Epithelial cell of proximal tubule (primary cell): ENCODE measurements at places on chromosomes 16 and 17. TPM values are rescaled to one million over a fixed set of nuclear protein-coding genes. Genes with fewer than 3 reads are reported as not detected.

ABCC11 gene
- total RNA-seq = not detected in 2 replicates

KRT39 gene
- total RNA-seq = not detected in 2 replicates

TBC1D3G gene
- not detected in 2 replicates for total RNA-seq

TPSG1 gene
- not detected in 2 replicates for total RNA-seq

MPP2 gene
- 2.5 and 14.1 TPM in 2 replicates for total RNA-seq

TMEM132E gene
- total RNA-seq = not detected in 2 replicates

TBC1D3 gene
- not detected in 2 replicates for total RNA-seq

CRYBA1 gene
- not detected in 2 replicates for total RNA-seq

SYT17 gene
- total RNA-seq = 0.07 and 1.2 TPM in 2 replicates

PLA2G10 gene
- total RNA-seq = 0.22 TPM in 1 of 2 replicates, not detected in the other

TNP2 gene
- not detected in 2 replicates for total RNA-seq

FOXL1 gene
- 11.6 and 14.6 TPM in 2 replicates for total RNA-seq

ADAD2 gene
- not detected in 2 replicates for total RNA-seq

CDR2 gene
- 36.1 and 37.0 TPM in 2 replicates for total RNA-seq

CRYM gene
- total RNA-seq = 0.14 and 17.0 TPM in 2 replicates
